ENCODE measurements at places on chromosomes 11 and 22.

DNA sequence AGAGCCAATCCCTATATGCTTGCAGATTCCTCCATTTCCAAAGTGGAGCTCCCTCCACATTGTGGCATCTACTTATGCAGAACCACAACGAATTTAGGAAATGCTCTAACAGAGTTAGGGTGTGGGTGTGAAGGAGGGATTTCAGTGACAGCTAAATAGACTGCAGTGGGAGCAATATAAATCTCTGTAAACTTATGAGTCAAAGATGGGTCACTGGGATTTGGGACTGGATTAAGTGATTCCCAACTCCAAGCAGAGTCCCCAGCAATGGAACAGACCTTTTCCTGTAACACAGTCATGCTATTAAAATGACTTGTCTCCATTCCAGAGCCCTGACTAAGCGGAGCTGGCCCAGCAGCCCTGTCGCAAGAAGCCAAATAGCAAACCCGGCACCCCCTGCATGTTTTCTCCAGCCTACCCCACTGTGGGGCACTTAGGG is 36.6 kb downstream of the RPL27A start:
- no peak for DNase-seq

GRCh38 chr22:45483918-45484499 is 18.7 kb upstream of the FBLN1 start:
- no peak for DNase-seq

DNA sequence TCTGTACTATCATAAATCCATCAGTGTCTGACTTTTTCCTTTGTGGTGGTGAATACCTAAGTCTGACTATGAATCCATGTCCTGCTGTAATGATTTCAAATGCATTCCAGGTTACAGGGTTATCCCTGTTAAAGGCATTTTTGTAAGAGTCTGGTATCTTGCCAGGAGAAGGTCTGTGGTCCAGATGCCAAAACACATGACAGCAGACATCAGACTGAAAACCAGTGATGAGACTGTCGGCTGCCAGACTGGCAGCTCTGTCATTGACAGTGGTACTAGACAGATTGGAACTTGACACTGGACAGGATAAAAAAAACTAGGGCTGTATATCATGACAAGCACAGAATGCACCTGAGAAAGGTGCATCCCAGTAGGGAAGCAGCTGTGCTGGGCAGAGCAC is 301.8 kb upstream of the FAT3 start:
- no peak for DNase-seq

DNA sequence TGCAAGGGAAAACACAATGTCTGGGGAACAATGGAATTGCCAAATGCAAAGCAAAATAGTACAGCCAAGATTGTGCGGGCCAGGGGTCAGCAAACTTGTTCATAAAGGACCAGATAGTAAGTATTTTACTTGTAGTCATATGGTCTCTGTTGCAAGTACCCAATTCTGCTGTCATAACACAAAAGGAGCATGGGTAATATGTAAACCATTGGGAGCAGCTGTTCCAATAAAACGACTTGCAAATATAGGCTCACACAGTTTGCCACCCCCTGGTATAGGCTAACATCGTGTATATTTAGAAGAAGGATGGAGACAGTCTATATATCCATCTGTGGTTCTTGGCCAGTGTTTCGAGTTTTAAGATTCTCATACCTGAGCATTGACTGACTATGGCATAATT is 15.6 kb downstream of the SDHAF2 start:
- no peak for DNase-seq

DNA sequence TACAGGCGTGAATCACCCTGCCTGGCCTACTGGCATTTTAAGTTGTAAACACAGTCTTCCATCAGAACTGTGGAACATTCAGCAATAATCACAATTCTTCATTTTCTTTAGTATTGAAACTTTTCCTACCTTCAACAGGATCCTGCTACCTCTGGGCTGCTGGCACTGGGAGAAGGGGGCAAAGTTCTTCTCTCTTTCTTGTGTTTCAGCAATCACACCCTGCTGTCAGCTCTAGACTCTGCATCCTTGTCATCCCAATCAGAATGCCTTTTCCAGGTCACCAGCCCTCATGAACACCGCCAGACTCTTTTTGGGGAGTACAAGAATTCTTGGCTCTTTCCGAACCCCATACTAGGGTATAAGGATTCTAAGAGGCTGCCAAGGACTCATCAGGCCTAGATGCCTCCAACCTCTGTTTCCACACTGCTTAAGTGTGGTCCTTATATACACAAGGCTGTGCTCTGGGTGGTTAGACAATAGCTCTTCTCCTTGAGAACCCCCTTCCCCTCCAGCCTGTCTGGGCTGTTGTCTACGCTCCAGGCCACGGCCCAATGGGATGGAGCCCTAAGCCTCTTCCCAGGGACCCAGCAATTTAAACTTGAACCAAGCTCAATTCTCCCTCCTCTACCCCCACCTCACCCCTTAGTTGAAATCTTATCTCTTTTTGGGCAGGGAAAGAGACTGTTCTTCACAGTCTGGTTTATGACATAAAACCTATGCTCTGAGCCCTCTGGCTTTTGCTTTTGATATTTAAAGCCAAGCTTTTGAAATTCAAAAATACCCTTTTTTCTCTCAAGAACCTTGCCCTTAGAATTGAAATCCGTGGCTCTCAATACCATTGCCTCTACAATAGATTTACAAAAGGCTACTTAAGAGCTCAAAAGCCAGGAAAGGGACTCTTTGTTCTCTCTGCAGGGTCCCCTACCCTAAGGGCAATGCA is 327.4 kb downstream of the BUD13 start:
- DNase-seq = no peak

All from activated naive CD8-positive, alpha-beta T cell treated with anti-CD3 and anti-CD28 coated beads, Interleukin-2, amount 50 U/mL, for 16 hours (primary cell).